Natural killer cell (primary cell): ENCODE measurements at places on chromosomes 2 and 18. TPM values are rescaled to one million over a fixed set of nuclear protein-coding genes. Genes with fewer than 3 reads are reported as not detected.

DNA sequence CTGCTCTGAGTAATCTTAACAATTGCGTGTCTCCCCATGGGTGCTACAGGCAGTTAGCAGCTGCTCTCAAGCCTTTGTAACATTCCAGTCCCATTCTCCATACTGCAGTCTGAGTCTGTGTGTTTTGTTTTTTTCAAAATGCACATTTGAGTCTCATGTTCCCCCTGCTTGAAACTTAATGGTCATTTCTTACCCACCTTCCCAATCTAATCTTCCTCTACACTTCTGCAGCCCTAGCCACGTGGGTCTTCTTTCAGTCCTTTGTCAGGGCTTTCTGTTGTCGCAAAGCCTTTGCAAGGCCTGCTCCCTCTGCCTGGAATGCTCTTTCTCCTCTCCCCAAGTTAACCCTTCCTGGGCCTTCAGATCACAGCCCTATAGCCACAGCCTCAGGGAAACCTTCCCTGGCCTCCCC lies 24.5 kb downstream of the ELAC1 start:
- H3K36me3 ChIP-seq: no peaks in the 10 kb centered on the region
- H3K27ac ChIP-seq: no peak overlapping the region
- H3K4me1 ChIP-seq: no peaks in the 10 kb centered on the region
- no peak for DNase-seq
- no peak overlapping the region for H3K4me3 ChIP-seq

- no peaks in the 10 kb centered on the region for H3K36me3 ChIP-seq
- H3K4me3 ChIP-seq: no peak overlapping the region
- DNase-seq: no peak
- H3K4me1 ChIP-seq: no peaks in the 10 kb centered on the region
Observed at GRCh38 chr2:142218471-142218870, 87.7 kb upstream of the LRP1B start.

DNA sequence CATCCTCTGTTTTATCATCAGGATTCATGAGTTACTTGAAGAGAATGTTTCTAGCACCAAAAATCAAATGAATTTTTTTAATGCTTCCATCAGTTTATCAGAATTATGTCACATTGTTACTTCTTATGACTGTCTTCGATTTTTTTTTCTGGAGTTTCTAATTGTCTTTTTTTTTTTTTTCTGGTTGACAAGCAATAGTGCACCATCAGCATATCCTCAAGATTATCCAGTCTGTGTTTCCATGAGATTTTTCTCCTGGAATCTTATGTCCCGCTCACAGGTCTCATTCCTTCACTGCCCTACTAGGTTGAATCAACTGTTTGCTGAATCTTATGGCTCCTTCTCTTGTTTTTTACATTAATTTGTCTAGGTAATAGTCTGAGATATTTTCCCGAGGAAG lies 16.0 kb downstream of the R3HDM1 start:
- no peak overlapping the region for H3K27ac ChIP-seq
- no peak overlapping the region for H3K4me3 ChIP-seq
- no peak for DNase-seq
- no peaks in the 10 kb centered on the region for H3K27me3 ChIP-seq
- peaks cover 4% of the 10 kb centered on the region for H3K36me3 ChIP-seq

GRCh38 chr18:52903857-52904256 lies 563.9 kb downstream of the DCC start:
- no peak for DNase-seq
- no peak overlapping the region for H3K4me3 ChIP-seq
- H3K27me3 ChIP-seq: no peaks in the 10 kb centered on the region
- H3K27ac ChIP-seq: no peak overlapping the region
- H3K36me3 ChIP-seq: no peaks in the 10 kb centered on the region

- no peaks in the 10 kb centered on the region for H3K4me1 ChIP-seq
- peaks cover 4% of the 10 kb centered on the region for H3K27me3 ChIP-seq
- no peak overlapping the region for H3K27ac ChIP-seq
- DNase-seq: no peak
- H3K4me3 ChIP-seq: no peak overlapping the region
Observed at GRCh38 chr2:130744287-130745117, 10.8 kb upstream of the AMER3 start.

DNA sequence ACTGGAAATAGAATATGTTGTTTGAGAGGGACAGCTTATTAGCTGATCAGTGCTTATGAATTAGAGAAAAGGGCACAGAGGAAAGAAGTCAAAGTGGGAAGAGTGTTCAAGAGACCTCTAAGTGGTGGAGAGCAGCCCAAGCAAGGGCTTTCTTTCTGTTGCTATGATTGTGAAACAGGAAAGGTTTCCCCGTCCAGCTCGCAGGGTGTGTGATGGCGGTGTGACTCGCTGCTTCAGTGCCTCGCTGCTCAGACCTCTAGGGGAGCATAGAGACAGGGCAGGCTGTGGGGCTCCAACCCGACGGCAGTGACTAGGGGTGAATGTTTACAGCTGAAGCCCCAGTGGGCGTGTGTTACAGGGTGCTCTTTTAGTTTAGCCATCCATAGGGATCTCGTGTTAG lies 166.5 kb upstream of the COPS8 start:
- H3K27me3 ChIP-seq: no peaks in the 10 kb centered on the region
- no peak for DNase-seq
- no peaks in the 10 kb centered on the region for H3K36me3 ChIP-seq
- no peaks in the 10 kb centered on the region for H3K4me1 ChIP-seq
- no peak overlapping the region for H3K4me3 ChIP-seq
- no peak overlapping the region for H3K27ac ChIP-seq

DNA sequence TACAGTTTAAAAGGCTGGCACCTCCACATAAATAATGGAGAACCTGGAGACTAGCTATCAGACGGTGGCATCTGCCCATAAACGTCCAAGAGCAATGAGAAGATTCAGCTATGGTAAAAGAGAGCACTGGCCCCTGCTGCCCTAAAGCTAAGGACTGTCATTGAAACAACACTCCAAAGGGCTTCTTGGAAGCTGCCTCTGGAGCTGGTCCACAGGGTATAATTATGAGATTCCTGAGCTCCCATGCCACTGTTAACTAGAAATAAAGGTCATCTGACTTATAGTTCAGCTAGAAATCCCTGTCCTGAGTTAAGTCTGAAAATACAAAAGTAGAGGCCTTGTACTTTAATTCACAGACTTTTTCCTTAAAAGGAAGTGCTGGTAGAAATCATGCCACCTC lies 39.9 kb upstream of the RBMS1 start:
- H3K27ac ChIP-seq: no peak overlapping the region
- H3K36me3 ChIP-seq: no peaks in the 10 kb centered on the region
- no peak overlapping the region for H3K4me3 ChIP-seq

DNA sequence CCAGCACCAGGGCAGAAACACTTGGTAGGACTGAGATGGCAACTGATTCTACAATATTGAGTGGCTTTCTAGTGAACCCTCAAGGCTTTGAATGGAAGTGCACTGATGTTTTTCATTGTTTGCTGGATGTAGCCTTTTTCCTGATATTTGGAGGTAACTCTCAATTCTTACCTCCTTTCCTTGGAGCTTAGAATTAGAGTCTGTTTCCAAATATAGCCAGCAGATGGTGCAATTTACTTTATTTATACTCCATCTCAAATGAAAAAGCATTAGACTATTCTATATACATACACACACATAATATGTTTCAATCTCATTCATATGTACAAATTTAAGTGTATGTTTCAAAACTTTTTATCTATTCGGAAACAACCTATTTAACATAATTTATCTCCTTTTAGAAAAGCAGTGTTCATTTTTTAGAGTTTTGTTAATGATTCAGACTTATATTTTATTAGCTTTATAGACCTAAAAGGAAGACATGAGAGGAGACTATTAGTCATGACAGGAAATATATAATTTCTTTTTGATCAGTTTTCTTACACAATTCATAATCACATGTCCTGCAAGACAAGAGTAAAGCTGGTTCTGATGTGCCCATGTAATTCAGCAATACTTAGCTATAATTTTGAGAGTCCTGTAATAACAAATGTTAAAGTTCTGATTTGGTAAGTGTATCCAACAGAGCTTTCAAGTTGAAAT lies 124.8 kb downstream of the NUP35 start:
- H3K4me1 ChIP-seq: no peaks in the 10 kb centered on the region
- peak; percentile 9 for DNase-seq
- H3K27ac ChIP-seq: no peak overlapping the region
- no peaks in the 10 kb centered on the region for H3K36me3 ChIP-seq
- H3K27me3 ChIP-seq: no peaks in the 10 kb centered on the region
- no peak overlapping the region for H3K4me3 ChIP-seq

- no peak overlapping the region for H3K4me3 ChIP-seq
- no peak for DNase-seq
- no peaks in the 10 kb centered on the region for H3K36me3 ChIP-seq
- H3K27me3 ChIP-seq: no peaks in the 10 kb centered on the region
- no peak overlapping the region for H3K27ac ChIP-seq
Observed at GRCh38 chr2:217622205-217623060, 380.4 kb downstream of the TNS1 start.

DNA sequence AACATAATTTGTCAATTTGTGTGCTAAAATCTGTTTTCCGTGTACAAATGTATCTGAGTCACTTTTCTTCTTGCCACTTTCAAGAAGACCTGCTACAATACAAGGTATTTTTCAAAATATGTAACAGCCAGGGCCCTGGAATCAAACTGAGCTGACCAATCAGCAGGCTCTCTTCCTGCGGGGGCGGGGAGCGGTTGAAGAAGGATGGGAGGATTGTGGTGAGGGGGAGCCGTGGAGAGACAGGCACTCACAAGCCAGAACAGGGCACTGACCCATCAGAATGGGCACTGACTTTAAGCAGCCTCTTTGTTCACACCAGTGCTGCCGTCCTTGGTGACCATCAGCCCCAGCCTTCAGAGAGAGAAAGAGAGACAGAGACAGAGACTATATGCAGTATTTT lies 40.6 kb upstream of the CCNYL1 start:
- H3K36me3 ChIP-seq: no peaks in the 10 kb centered on the region
- no peak overlapping the region for H3K27ac ChIP-seq

- no peak for DNase-seq
- no peak overlapping the region for H3K4me3 ChIP-seq
- H3K27me3 ChIP-seq: no peaks in the 10 kb centered on the region
- H3K27ac ChIP-seq: no peak overlapping the region
- no peaks in the 10 kb centered on the region for H3K36me3 ChIP-seq
Observed at GRCh38 chr18:7325126-7325430, 94.2 kb downstream of the LRRC30 start.

GRCh38 chr2:11343368-11343649 lies 1.1 kb downstream of the ROCK2 start:
- H3K27me3 ChIP-seq: no peaks in the 10 kb centered on the region
- H3K4me3 ChIP-seq: peak overlapping the region; percentile 92
- H3K36me3 ChIP-seq: no peaks in the 10 kb centered on the region
- H3K4me1 ChIP-seq: peaks cover 11% of the 10 kb centered on the region

DNA sequence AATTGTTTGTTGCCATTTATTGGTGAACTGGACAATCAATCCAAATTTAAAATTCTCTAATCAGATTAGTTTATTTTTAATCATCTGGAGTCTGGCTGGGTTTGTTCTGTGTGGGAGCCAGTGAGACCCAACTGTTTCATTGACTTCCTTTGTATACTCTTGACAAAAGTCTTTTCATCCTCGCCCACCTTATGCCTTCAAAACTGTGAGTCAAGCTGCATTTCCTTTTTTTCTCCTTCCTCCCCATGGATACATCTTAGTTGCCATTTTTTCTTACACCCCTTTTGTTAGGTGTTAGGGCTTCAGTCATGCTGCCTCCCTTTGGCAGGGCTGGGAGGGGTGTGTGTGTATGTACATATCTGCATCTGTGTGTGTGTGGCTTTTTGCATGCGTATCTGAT lies 117.6 kb downstream of the PRKCE start:
- H3K4me3 ChIP-seq: no peak overlapping the region
- no peaks in the 10 kb centered on the region for H3K27me3 ChIP-seq
- no peaks in the 10 kb centered on the region for H3K36me3 ChIP-seq
- H3K27ac ChIP-seq: no peak overlapping the region
- no peaks in the 10 kb centered on the region for H3K4me1 ChIP-seq

DNA sequence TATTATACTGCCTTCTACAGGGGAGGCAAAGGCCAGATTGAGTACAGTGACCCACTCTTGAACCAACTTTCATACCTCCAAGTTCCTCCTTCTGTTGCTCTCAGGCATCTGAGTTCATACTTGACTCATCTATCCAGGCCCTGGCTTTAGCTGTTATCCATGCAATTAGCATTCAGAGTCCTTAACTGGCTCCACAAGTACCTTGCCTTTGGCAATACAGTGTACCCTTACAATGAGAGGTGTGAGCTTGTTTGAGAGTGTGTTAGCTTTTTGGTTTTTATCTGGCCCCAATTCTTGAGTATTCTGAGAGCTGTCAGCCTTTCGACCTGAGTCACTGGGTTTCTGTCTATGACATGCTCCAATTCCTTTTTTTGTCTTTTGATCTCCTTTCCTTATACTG lies 60.2 kb downstream of the EHD3 start:
- no peak overlapping the region for H3K4me3 ChIP-seq
- no peaks in the 10 kb centered on the region for H3K36me3 ChIP-seq
- H3K4me1 ChIP-seq: no peaks in the 10 kb centered on the region
- no peak overlapping the region for H3K27ac ChIP-seq
- no peaks in the 10 kb centered on the region for H3K27me3 ChIP-seq

GRCh38 chr2:105617631-105618350 lies 126.9 kb upstream of the NCK2 start:
- DNase-seq: no peak
- no peaks in the 10 kb centered on the region for H3K36me3 ChIP-seq
- no peaks in the 10 kb centered on the region for H3K4me1 ChIP-seq
- H3K4me3 ChIP-seq: no peak overlapping the region

GRCh38 chr2:240998706-240998994 lies 232 bp downstream of the SNED1 start:
- peaks cover 6% of the 10 kb centered on the region for H3K27me3 ChIP-seq
- no peaks in the 10 kb centered on the region for H3K36me3 ChIP-seq
- peaks cover 7% of the 10 kb centered on the region for H3K4me1 ChIP-seq
- DNase-seq: no peak

GRCh38 chr2:108189316-108189715 lies 50.5 kb upstream of the SULT1C3 start:
- DNase-seq: no peak
- no peak overlapping the region for H3K4me3 ChIP-seq
- no peaks in the 10 kb centered on the region for H3K36me3 ChIP-seq
- no peaks in the 10 kb centered on the region for H3K4me1 ChIP-seq
- no peak overlapping the region for H3K27ac ChIP-seq

DNA sequence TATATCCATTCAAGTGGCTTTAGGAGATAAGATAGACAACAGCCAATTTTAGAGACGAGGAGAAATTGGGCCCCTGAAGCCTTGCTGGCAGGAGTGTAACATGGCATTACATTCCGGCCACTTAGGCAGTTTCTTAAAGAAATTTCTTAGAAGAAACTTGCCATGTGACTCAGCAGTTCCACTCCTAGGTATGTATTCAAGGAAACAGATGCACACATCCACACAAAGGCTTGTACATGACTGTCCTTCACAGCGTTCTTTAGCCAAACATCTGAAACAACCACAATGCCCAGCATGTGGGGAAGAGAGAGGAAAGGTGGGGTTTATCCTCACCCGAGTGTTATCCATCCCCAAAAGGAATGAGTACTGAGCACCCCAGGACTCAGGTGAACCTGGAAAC lies 107.1 kb downstream of the NFATC1 start:
- no peak overlapping the region for H3K4me3 ChIP-seq
- DNase-seq: no peak
- H3K27me3 ChIP-seq: no peaks in the 10 kb centered on the region
- H3K36me3 ChIP-seq: no peaks in the 10 kb centered on the region
- H3K27ac ChIP-seq: no peak overlapping the region

FOXI3 gene
- total RNA-seq: not detected

COMMD1 gene
- 27.2 TPM for total RNA-seq

IGFBP2 gene
- total RNA-seq: not detected

CNDP1 gene
- 0.60 TPM for total RNA-seq

RAB6C gene
- not detected for total RNA-seq

COL4A4 gene
- total RNA-seq: 2.3 TPM

HOXD12 gene
- not detected for total RNA-seq

AGXT gene
- total RNA-seq: not detected

CFC1 gene
- not detected for total RNA-seq

ZNF516 gene
- total RNA-seq: 60.0 TPM

CDH19 gene
- total RNA-seq: not detected

LIMS2 gene
- 0.15 TPM for total RNA-seq

CROCC2 gene
- 0.14 TPM for total RNA-seq
